Glomerular endothelial cell (primary cell): ENCODE measurements at places on chromosomes 2 and 18.

DNA sequence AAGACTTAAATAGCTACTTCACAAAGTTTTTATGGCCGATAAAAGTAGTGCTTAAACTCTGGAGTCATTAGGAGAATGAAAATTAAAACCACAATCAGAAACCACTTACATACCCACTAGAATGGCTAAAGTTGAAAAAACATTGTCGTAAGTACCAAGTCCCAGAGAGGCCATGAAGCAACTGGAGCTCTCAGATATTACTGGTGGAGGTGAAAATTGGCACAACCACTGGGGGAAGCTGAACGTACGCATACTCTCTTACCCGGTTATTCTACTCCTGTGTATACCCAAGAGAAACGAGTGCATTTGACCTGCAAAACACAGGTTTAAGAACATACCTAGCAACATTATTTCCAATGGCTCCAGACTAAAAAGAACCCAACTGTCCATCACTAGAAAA lies 76.5 kb upstream of the TMEM247 start:
- no peak for DNase-seq

DNA sequence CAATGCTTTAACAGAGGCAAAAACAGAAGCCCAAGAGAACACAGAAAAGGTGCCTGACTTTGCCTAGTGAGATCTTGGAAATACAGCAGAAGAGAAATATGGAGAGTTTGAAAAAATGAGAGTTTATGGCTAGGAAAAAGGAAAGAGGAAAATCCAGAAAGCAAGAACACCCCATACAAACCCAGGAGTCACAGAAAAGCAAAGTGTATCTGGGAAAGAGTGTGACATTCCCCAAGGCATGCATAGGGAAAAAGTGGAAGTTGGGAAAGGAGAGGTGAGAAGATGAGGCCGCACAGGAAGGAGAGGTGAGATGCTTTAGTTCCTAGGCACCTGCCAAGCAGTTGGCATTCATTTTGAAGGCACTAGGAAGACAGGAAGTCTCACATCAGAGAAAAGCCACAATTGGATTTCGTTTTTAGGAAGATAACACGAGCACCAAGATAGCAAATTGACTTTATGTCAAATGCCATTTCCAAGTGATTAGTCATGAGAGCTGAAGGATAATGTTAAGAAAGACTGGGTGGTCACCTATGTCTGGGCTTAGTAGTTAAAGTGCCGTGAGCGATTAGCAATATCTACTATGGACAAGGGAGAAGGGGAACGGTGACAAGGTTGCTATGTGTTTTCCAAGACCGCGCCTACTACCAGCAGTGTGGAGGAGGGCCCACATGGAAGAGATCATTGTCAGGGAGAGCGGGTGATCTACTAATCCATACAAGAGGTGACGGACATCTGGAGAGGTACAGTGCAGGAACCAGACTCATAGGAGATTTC lies 224.1 kb upstream of the PARD3B start:
- no peak for DNase-seq

DNA sequence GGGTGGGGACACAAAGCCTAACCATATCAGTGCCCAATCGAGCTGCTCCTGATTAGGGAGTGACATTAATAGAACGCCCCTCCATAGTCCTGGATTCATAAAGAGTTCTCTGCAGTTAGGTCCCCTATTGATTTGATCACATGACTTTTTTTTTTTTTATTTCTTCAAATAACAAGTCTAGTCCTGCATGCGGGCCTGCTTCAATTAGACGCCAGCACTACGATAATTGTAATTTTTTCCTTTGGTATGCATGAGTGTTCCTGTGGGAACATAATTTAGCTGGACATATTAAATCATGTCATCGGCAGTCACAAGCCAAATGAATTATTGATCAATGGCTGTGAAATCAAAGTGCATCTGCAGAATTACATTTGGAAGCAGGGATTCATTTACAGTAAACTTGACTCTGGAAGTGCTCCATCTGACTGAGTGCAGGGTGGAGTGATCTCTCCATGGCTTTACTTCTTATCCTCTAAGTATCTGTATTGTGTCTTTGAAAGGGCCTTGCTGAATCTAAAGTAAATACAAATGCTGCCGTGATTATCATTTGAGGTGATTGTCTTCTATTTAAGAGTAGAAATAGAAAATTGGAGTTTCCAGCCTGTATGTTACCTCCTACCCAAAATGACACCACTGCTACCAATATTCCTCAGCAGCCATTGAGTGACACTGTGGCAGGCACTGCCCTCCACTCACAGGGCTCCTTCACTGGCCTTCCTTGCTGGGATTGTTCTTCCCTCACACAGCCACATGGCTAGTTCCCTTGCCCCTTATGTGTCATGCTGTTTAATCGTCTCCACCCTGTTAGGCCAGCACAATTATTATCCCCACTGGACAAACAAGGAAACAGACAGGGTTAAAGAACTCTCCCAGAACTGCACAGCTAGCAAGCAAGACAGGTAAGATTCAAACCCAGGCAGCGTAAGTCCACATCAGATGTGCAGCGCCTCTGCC lies 337.4 kb upstream of the ID2 start:
- no peak for DNase-seq

- DNase-seq: no peak
Observed at GRCh38 chr18:12652861-12653401, 5.0 kb downstream of the SPIRE1 start.

DNA sequence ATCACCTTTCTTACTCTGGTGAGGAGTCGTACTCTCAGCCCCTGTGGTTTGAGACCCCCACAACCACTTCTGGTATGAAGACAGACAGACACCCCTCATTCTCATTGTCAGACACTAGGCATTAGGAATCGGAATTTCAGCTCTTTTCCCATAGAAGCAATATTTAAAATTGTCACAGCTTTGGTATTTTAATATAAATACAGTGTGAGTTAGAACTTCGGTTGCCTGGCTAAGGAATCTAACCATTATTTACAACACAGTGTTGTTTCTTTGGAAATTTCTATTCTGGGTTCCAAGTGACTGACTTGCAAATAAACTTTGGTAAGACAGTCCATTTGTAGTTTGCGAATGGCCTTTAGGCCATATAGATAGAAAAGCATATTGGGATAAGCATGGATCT lies 318.1 kb downstream of the PARD3B start:
- no peak for DNase-seq

- no peak for DNase-seq
Observed at GRCh38 chr2:47903781-47904490, 2.4 kb downstream of the FBXO11 start.
